ENCODE measurements at places on chromosomes 1 and 21.

DNA sequence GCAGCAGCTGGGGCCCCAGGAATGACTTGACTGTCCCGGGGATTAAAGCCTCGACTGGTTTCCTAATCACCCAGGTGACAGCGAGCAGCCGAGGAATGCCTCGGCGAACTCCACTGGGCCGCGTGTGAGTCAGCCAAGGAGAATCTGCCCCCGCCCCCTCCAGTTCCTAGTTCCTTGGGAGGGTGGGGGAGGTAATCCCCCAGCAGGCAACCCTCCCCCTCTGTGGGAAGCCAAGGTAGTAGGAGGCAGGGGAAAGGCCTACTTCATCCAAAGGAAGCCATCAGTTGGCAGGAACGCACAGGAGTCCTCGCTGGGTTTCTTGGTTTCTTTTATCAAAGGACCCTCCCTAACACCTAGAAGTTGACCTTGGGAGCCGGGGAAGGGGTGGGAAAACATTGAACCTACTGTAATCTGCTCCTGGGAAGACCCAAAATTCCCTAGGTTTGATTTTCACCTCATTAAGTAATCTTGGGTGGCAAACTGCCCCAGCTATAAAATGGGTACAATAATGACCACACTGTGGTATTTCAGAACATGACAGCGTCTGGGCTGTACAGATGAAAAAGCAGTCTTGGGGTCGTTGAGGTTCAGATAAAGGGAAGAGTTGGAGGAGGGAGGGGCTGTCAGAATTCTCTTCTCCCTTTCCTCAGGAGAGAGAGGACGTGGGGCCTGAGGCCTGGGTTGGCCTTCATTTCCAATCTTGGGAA is 1.4 kb downstream of the TENT5B start:
- no peak for DNase-seq

- no peak for DNase-seq
These were observed 5.7 kb upstream of the ARHGEF19 start for GRCh38 chr1:16218014-16218673.

- DNase-seq, result no peak
These were observed 31.2 kb upstream of the GPR153 start for GRCh38 chr1:6292102-6292501.

GRCh38 chr1:52937433-52938182 is 10.5 kb downstream of the SCP2 start:
- no peak for DNase-seq

DNA sequence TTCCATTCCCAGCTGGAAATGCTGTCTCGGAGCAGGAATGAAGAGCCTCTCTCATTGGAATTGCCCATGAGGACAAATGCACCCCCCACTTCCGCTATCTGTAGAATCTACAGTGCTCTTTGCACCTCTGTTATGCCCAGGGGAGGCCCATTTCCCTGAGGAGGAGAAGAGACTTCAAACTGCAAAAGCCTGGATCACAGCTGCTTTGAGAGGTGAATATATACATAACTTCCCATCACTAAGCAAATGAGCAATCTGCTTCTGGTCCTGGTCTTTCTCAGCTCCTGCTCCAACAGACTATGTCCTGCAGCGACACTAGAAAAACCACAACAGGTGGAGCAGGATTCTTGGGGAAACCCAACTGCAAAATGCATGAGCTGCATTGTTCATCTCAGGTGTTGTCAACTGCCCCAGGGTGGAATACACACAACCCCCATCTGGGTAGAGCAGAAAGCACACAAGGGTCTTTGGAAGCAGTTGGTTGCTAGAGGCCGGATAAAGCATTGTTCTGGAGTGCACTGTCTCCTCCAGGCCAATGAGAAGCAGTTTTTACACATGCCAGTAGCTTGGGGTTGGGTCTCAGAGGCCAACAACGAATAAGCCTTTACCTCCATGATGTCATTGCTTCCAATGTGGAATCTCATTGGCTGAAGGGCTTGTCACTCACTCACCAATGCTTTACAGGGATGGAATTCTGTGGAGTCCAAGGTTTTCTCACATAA is 67.7 kb upstream of the RAB4A start:
- no peak for DNase-seq

- DNase-seq, result no peak
These were observed 285.7 kb downstream of the S1PR1 start for GRCh38 chr1:101522486-101522885.

DNA sequence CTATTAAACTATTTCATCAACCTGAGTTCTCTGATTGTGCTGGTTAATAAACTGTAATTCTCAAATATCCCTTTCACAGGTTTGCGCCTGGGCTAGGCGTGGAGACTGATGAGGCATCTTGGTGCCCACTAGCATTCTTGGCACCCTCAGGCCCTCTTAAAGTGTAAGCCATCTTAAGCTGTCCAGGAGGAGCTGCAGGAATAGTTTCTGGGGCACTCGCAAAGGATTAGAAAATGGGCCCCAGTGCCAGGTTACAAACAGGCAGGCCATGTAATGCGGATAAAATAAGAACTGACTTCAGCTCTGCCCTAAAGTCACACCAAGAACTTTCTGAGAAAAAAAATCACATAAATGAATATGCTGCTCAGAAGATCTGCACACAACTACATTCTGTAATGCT is 1.1 kb downstream of the CASQ2 start:
- DNase-seq, result no peak

GRCh38 chr1:234602334-234603220 is 7.4 kb downstream of the IRF2BP2 start:
- no peak for DNase-seq

DNA sequence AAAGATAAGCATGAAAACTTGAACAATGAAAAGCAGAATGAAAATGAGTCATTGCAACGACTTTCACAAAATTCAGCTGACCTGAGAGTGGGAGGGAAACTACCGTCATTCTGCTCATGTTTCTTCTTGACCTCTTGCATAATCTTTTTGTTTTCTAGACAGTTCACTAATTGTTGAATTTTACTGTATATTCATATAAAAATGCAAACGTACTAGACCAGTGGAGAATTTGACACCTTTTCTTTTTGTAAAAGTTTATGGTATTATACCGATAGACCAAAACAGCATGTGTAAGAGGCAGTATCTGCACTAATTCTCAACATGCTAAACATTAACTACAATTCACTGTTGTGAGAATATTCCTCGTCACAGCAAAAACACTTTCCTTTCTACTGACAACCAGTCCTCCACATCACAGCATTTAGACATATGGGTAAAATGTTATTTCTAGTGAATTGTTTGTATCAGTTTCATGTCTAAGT is 137.8 kb downstream of the GREM2 start:
- DNase-seq, result no peak

DNA sequence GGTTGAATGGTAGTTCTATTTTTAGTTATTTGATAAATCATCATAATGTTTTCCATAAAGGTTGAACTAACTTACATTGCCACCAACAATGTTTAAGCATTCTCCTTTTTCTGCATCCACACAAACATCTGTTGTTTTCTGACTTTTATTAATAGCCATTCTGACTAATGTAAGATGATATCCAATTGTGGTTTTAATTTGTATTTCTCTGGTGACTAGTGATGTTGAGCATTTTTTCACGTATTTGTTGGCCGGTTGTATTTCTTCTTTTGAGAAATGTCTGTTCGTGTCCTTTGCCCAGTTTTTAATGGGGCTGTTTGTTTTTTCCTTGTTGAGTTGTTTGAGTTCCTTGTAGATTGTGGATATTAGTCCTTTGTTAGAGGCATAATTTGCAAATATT is 24.6 kb upstream of the SLC35F3 start:
- DNase-seq, result no peak

- DNase-seq, result no peak
These were observed 11.4 kb downstream of the SKI start for GRCh38 chr1:2239384-2239985.

DNA sequence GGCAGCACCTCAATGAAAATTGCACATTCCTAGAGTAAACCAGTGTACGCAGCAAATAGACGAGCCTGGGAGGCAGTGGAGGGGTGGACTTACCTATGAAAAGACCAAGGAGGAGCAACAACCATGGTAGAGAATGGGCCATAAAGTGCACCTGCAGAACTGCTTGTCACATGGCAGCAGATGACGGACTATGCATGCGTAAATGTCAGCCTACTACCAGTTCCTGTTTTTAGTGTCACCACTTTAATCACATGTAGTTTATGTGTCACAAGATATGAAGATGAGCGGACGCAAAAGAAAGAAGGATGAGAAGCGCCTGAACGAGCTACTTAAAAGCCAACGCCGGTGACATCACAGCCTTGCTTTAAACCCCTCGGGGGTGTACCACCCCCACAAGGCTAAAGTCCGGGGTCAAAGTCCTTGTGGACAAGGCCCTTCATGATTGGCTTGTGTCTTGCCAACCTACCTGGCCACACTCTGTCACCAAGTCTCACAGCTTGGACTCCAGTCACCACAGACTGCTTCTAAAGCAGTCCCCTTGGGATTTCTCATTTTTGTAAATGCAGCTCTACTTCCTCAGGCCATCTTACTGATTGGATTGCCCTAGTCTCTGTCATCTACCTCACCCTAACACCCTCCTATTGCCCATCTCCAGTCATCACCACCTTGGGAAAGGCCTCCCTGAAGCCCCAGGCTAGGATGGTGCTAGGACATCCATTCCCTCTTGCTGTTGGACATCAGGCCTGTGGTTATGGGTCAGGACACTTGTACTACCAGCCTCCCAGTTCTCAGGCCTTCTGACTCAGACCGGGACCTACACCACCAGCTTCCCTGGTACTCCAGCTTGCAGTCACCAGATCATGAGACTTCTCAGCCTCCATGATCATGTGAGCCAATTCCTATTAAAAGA is 6.0 kb upstream of the LY9 start:
- no peak for DNase-seq

DNA sequence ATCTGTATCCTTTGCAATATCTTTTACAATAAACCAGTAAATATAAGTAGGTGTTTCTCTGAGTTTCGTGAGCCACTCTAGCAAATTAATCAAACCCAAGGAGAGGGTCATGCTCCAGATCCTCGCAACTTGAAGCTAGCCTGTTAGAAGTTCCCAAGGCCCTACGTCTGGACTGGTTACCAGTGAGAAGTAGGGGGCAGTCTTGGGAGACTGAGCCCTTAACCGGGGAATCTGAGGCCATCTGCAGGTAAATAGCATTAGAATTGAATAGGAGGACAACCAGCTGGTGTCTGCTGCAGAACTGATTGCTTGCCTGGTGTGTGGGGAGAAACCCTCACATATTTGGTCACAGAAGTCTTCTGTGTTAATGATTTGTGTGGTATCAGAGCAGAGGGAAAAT is 190.5 kb downstream of the RYR2 start:
- DNase-seq, result no peak

GRCh38 chr1:237058470-237058869 is 16.5 kb downstream of the RYR2 start:
- DNase-seq, result no peak

DNA sequence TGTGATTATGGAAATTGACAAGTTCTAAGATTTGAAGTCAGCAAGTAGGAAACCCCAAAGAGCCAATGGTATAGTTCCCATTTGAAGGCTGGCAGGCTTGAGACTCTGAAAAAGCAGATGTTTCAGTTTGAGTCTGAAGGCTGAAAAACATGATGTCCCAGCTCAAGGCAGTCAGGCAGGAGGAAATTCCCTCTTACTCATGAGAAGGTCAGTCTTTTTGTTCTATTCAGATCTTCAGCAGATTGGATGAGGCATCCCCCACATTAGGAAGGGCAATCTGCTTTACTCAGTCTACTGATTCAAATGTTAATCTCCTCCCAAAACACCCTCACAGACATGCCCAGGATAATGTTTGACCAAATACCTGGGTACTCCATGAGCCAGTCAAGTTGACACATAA is 372.5 kb upstream of the ST6GALNAC5 start:
- no peak for DNase-seq

DNA sequence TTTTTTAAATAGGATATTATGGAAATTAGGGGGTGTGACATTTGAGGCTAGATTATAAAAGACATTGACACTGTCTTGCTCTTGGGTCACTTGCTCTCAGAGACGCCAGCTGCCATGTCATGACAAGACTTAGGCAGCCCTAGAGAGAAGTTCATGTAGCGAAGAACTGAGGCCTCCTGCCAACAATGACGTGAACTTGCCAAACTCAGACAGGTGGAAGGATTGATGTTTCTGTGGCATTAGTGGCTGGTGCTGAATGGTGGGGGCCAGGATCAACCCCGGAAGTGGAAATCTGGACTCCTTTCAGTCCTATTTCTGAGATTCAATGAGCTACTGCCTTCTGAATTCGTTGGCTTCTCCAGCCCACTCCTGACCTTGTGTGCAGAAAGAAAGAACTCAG is 14.7 kb downstream of the NCF2 start:
- DNase-seq, result no peak

GRCh38 chr1:33140153-33141149 is 41.4 kb downstream of the TRIM62 start:
- no peak for DNase-seq

GRCh38 chr1:199546323-199546722 is 481.2 kb upstream of the NR5A2 start:
- DNase-seq, result no peak

DNA sequence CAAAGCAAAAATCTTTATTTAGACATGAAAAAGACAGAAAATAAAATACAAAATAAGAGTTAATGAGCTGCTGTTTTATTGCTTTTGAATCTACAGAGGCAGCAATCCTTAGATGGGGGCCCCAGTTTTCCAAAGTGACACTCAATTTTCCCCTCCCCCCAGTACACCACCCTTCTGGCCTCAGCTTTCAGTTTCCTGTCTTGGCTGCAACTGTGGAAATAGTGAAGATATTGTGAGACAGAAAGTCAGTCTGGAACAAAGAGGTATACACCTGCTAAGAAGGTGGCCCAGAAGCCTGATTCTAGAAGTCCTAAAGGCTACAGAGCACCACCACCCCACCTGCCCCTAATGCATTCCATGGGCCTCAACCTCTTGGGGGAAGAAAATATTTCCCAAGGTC is 1.1 kb upstream of the MTMR11 start:
- DNase-seq, result no peak

DNA sequence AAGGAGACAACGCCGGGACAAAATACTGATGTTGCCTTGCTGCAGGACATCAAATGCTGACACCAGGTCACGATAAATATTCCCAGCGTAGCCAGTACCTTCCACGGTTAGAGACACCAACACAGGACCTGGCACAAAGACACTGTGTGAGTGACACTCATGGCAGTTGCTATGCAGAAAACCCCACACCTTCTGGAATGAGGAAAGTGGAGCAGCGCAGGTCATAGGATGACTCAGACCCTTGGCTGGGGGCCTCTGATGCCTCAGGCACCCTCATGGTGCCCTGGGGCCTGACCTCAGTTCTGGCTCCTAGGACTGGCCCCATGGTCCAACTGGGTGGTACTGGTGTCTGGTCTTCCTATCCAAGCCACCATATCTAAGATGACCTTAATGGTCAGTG is 7.0 kb downstream of the DCST2 start:
- no peak for DNase-seq

GRCh38 chr1:159835862-159836525 is 9.3 kb downstream of the SLAMF8 start:
- DNase-seq, result no peak

- no peak for DNase-seq
These were observed 78.2 kb downstream of the RWDD3 start for GRCh38 chr1:95312181-95312580.
